ENCODE measurements at places on chromosomes 4 and X.

GRCh38 chr4:61543976-61544375 lies 343.9 kb downstream of the ADGRL3 start:
- no peak for DNase-seq

DNA sequence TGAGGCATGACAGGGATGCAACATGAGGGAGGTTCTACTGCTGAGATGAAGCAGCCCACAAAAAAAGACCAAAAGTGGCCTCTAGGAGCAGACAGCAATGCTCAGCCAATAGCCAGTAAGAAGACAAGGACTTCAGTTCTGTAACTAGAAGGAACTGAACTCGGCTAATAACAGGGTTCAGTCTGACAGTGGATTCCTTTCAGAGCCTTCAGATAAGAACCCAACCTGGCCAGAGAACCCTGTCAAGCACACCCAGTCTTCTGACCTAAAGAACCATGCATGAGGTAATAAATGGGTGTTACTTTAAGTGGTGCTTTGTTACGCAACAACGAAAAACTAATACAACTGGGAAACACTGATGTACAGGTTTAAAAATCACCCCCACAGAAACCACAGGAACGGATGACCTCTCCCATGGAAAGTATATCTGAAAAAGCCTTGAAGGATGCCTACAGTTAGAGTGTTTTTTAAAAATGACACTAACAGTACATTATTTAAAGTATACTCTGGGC lies 94.6 kb downstream of the PAPSS1 start:
- no peak for DNase-seq

GRCh38 chr4:123488916-123489315 lies 92.3 kb downstream of the SPRY1 start:
- no peak for DNase-seq

GRCh38 chr4:26201120-26201519 lies 119.7 kb upstream of the RBPJ start:
- no peak for DNase-seq

DNA sequence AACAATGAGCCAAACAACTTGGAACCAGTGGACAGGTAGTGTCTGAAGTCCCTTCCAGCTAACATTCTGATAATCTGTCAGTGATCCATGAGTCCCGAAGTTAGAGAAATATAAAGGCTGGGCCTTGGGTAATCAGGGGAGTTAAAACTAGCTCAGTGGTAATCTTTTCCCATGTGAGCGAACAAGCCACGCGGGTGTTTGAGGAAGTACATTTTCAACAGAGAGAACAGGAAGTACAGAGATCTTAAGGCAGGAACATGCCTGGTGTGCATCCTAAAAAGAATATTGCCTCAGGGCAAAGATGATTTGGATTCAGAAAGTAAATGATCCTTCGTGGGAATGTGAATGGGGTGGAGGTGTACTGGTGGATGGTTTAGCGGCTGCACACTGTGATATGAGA lies 42.9 kb downstream of the FNIP2 start:
- no peak for DNase-seq

GRCh38 chrX:23066588-23067281 lies 67.0 kb downstream of the DDX53 start:
- DNase-seq = no peak
